ENCODE measurements at places on chromosomes 12 and 14. TPM values are rescaled to one million over a fixed set of nuclear protein-coding genes. Genes with fewer than 3 reads are reported as not detected.

- no peak overlapping the region for H3K4me3 ChIP-seq
- peaks cover 4% of the 10 kb centered on the region for H3K27me3 ChIP-seq
Measured at GRCh38 chr12:79698966-79699365, 8.2 kb upstream of the PAWR start.

DNA sequence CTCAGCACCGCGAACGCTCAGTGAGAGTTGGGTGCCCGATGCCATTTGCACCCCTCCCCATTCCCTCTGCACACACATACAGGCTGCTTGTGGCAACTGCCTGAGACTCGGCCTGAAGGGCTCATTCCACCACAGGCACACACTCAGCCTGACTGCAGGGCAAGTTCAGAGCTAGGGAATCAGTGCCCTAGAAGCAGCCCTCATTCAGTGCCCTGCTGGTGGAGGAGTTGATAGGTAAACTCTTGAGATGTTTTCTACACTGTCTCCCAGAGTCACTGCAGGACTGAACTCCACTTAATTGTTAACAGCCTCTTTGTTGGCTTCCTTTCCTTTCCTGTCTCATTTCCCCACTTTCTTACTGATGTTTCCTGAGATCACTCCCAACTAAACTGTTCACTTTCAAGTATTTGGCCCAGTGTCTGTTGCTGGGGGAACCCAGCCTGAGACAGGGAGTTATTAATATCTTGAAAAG lies 16.9 kb downstream of the PPP1R36 start:
- H3K4me1 ChIP-seq = peaks cover 2% of the 10 kb centered on the region
- H3K4me3 ChIP-seq = no peak overlapping the region
- DNase-seq = no peak
- H3K36me3 ChIP-seq = no peaks in the 10 kb centered on the region
- H3K27ac ChIP-seq = no peak overlapping the region

- DNase-seq = no peak
- no peak overlapping the region for H3K4me3 ChIP-seq
- peaks cover 5% of the 10 kb centered on the region for H3K4me1 ChIP-seq
- no peaks in the 10 kb centered on the region for H3K27me3 ChIP-seq
- no peak overlapping the region for H3K27ac ChIP-seq
- H3K36me3 ChIP-seq = peaks cover 10% of the 10 kb centered on the region
Measured at GRCh38 chr12:93707836-93708235, 30.7 kb downstream of the CRADD start.

DNA sequence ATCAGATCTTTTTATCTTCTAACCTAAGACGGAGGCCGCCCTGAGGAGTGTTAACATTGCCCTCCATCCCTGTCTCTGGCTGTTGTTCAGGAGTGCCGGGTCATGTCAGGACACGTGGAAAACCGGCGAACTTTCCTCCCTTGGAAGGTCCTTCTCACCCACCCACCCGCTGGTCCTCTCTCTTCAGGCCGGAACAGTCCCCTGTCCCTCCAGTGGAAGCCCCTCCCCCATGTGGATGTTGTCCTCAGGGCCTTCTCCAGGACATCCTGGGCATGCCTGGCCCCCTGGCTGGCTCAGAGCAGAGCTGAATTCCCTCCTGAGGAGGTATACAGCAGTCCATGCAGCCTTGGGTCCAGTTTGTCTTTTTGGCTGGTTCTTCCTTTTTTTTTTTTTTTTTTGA lies 20.3 kb upstream of the ITPK1 start:
- no peak for DNase-seq
- peaks cover 2% of the 10 kb centered on the region for H3K27me3 ChIP-seq
- H3K4me3 ChIP-seq = no peak overlapping the region

DNA sequence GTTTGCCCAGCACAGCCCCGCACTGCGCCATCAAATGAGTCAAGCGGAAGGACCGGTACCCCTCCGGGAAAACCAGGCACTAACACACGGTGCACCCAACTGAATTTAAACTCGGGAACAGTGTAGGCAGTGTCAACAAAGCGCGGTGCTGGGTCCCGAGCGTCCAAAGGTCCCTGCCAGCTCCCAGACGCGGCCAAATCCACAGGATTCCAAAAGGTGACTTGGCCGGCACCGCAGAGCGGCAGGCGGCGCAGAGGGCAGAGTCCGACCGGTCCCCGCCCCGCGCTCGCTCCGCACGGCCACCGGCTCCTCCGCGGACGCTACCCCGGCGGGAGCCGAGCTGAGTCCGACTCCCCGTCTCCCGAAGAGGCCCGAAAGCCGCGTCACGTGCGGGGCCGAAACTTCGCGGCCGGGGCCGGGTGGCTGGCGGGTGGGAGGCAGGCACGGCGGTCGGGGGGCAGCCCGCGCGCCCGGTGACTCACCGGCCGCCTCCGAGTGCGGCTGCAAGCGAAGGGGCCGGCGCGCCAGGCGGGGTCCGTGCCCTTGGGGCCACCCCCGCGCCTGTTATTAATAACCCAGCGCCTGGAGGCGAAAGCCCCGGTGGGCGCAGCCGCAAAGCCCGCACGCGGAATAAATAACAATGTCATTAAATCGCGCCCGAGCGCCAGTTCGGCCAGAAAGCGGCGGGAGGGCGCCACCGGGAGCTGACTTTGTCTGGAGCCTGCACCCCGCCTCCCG lies 863 bp downstream of the DENND5B start:
- no peaks in the 10 kb centered on the region for H3K36me3 ChIP-seq
- H3K27ac ChIP-seq = no peak overlapping the region
- no peak for DNase-seq

- no peaks in the 10 kb centered on the region for H3K4me1 ChIP-seq
- no peaks in the 10 kb centered on the region for H3K36me3 ChIP-seq
- no peak for DNase-seq
- H3K4me3 ChIP-seq = no peak overlapping the region
Measured at GRCh38 chr12:114967151-114967550, 283.2 kb upstream of the TBX3 start.

The RHEBL1 gene
- total RNA-seq = 15.8 TPM
